ENCODE measurements at places on chromosomes 12 and 14. TPM values are rescaled to one million over a fixed set of nuclear protein-coding genes. Genes with fewer than 3 reads are reported as not detected.

DYRK2 gene
- 20.7 TPM for total RNA-seq

SAMD15 gene
- 1.3 TPM for total RNA-seq

TDRD9 gene
- 0.32 TPM for total RNA-seq

GDF11 gene
- total RNA-seq, result 3.9 TPM

- no peak for DNase-seq
These were observed 90.2 kb downstream of the KDM2B start for GRCh38 chr12:121490401-121491281.

EFS gene
- 7.8 TPM for total RNA-seq

GRCh38 chr14:94379291-94380224 lies 8.8 kb downstream of the SERPINA1 start:
- DNase-seq, result no peak

GAS2L3 gene
- total RNA-seq, result 24.5 TPM

Measured in fibroblast of villous mesenchyme (primary cell).